Central memory CD8-positive, alpha-beta T cell (primary cell): ENCODE measurements at places on chromosomes 6 and 20.

- no peak for DNase-seq
Observed at GRCh38 chr6:34950849-34951248, 61.8 kb downstream of the ANKS1A start.

- DNase-seq, result no peak
Observed at GRCh38 chr6:116255246-116255800, 1.4 kb upstream of the TSPYL4 start.

DNA sequence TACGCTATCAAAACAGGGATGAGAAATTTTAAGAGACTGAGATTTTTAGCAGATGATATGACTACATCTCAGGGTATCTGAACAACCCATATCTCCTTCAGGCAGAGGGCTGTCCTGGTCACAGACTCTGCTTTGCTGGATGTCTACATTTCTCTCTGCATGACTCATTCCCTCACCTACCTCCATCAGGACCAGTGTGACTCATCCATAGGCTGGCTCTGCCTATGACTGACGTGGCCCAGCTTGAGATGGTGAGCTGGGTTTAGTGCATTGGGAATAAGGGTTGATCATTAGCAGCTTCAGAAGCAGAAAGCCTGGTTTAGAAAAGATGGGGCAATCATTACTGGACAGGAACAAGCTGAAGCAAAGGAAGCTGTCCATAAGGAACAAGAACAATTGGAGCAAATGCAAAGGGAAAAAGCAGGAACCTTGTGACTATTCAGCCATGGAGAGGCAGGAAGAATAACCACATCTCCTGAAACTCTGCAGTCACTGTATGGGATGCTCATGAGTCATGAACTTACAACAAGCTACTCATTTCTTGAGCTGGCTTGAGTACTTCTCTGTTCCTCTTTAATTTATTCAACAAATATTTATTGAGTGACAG is 86.4 kb upstream of the CBLN4 start:
- no peak for DNase-seq

DNA sequence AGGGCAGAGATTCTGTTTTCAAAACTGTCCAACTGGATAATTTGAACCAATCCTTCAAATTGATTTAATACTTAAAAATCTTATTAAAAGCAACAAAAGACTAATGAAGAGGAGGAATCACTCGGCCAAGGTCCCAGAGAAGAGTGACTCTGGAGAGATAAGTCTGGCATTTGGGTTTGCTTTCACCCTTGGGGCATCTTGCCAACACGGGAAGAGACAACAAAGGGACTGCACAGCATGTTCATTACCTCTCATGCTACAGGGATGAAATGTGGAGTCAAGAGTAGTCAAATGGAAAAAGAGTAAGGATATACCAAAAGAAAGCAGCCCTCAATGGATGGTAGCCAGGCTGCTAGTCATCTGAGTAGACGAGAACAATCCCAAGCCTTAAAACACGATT is 68.2 kb downstream of the KHDRBS2 start:
- DNase-seq, result no peak

GRCh38 chr20:41996951-41997350 is 378.8 kb upstream of the CHD6 start:
- no peak for DNase-seq

GRCh38 chr6:27836783-27837624 is 75.2 kb downstream of the OR2B2 start:
- DNase-seq, result no peak

GRCh38 chr6:27726619-27727023 is 185.6 kb downstream of the OR2B2 start:
- DNase-seq, result no peak

DNA sequence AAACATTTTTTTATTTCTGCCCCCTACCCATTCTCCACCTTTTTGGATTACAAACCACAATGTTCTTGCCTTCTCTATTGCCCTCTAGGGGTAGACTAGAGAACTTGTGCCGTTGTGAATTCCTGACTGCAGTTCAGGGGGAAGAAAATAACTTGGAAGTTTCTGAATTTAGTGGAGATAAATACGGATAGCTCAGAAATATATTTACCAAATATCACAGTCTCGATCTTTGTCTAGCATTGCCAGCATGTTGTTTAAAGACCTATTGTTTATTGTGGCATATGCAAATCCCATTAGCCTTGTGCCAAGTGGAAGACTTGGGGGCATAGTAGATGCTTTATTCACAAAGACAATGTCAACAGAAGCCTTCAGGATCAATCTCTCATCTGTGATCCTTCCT is 154.1 kb upstream of the MMS22L start:
- DNase-seq, result no peak

- DNase-seq, result no peak
Observed at GRCh38 chr6:32290886-32291450, 67.1 kb upstream of the NOTCH4 start.

DNA sequence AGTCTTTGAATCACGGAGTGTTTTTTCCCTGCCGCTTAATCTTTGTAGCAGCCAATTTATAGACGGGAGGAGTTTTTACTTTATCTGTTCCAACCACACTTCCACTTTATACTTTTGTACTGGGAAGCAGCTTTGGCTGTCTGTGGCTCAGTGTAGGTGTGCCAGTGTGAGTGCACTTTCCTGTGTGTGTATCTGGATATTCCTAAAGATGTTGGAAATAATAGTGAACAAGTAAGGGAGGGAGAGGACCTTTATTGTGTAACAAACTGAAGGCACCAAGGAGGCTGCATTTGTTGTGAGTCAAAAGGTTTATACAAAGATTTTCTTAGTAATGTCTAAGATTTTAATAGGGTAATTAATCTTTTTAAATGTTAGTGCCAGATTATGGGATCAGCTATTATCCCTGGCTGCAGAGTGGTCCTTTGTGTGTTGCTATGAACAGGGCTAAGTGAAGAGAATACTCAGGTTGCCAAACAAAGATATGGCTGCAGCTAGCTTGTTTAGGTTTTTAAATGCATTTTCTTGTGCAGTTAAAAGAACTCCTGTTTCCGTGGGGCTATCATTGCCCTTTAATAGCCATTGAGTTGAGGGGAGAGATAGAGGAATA is 226.3 kb downstream of the RNF144B start:
- no peak for DNase-seq

DNA sequence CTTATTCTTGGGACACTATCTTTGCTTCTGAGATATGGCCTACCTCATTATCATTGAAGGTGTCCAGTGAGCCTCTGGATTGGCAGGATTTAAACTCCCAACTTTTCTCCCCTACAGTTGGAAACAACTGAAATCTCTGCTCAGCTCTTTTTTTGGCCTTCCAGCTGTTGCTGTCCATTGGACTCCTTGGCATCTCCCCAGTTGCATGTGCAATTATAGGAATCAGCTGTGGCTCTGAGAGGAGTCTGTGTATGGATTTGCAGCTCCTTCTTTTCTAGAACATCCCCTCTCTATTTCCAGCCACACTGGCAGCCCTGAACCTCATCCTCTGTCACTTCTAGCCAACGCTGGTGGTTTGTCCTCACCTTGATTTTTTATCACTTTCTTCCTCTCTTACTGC is 21.2 kb downstream of the RAB22A start:
- DNase-seq, result no peak

GRCh38 chr6:155447949-155448348 is 7.7 kb downstream of the NOX3 start:
- DNase-seq, result no peak

- DNase-seq, result no peak
Observed at GRCh38 chr20:44513871-44514270, 8.0 kb downstream of the SERINC3 start.

GRCh38 chr20:53161473-53161872 is 189.3 kb downstream of the TSHZ2 start:
- no peak for DNase-seq

DNA sequence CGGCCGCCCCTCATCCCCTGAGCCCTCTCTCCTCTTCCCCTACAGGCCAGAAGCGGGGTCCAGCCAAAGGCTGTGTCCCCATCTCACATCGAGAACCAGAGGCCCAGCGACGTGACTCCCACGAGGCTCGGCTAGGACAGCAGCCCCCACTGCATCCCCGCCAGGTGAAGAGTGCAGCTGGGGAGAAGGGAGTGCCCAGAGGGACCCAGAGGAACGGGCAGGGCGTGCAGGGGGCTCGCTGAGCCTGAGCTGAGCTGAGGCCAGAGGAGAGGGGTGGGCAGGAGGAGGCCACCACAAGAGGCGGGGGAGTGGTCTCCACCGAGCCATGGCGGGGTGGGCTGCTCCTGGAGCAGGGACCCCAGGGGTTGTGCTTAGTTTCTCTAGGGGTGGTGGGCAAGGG is 32.6 kb downstream of the KCNQ2 start:
- no peak for DNase-seq
